ENCODE measurements at places on chromosomes 2 and 18. TPM values are rescaled to one million over a fixed set of nuclear protein-coding genes. Genes with fewer than 3 reads are reported as not detected.

DNA sequence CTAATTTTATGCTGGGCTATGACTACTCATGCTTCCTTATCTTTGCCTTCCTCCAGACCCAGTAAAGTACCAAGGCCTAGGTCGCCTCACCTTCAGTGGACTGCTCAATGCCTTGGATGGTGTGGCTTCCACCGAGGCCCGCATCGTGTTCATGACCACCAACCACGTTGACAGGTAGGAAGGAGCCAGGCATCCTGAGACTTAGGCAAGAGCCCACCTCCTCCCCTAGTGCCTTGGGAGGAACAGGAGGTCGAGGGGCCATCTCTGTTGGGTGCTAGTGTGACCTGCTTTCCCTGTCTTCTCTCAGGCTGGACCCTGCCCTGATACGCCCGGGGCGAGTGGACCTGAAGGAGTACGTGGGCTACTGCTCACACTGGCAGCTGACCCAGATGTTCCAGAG, 3.3 kb downstream of the BCS1L start:
- H3K4me1 ChIP-seq, result peaks cover 9% of the 10 kb centered on the region
- H3K4me3 ChIP-seq, result no peak overlapping the region
- H3K27me3 ChIP-seq, result no peaks in the 10 kb centered on the region
- peaks cover 54% of the 10 kb centered on the region for H3K36me3 ChIP-seq
- no peak for DNase-seq
- no peak overlapping the region for H3K27ac ChIP-seq

DNA sequence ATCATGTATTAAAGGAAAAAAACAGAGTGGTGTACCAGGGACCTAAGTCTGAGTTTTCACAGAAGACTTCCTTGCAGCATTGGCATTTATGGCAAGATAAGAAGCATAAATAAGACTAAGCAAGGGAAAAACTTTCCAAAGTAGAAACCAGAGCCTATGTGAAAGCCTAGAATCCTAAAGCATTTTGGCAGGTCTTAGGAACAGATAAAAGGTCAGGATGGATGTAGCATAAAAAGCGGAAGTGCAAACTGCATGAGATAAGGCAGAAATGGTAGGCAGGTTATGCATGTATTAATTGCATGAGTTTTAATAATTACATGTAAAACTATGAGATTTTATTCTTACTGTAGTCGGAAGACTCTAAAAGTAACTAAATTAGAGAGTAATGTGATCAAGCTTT, 596.5 kb downstream of the SUCLG1 start:
- no peak for DNase-seq
- no peak overlapping the region for H3K27ac ChIP-seq
- H3K4me1 ChIP-seq, result peaks cover 8% of the 10 kb centered on the region
- no peak overlapping the region for H3K4me3 ChIP-seq

DNA sequence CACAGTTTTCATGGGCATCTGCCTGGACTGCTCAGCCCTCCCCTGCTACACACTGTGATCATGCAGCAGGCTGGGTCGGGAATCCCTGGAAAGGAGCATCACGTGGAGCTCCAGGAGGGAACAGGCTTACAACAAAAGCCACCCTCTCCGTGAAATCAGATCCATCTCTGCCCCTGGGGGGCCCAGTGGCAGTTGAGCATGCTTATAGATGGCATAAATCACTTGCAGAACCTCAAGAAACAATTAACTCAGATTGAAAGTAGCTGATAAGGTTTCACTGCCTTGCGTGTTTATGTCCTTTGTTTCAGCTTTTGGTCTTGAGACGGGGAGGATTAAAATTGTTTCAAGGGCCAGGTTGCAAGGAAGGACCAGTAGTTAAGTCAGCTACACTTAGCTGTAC, 354.8 kb upstream of the MEIS1 start:
- H3K4me1 ChIP-seq, result peaks cover 21% of the 10 kb centered on the region
- H3K27ac ChIP-seq, result no peak overlapping the region
- H3K36me3 ChIP-seq, result no peaks in the 10 kb centered on the region
- DNase-seq, result no peak
- H3K4me3 ChIP-seq, result no peak overlapping the region

DNA sequence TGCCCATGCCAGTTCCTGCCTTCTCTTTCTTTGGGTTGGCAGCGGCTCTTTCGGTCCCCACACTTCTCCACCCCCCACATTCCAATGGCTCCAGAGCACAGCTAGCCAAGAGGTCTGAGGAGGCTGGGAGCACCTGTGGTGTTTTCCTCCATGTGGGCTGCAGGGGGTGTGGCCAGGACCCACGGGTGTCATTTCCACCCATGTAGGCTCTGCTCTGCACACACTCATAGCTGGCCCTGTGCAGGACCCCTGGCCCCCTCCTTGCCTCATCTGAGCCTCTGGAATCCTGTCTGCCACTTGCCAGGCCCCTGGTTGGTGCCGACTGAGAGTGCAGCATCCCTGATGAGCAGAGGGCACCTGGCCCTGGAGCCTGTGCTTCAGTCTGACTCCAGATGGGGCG, 46.3 kb downstream of the DYSF start:
- no peaks in the 10 kb centered on the region for H3K27me3 ChIP-seq
- H3K4me3 ChIP-seq, result no peak overlapping the region
- DNase-seq, result no peak
- no peak overlapping the region for H3K27ac ChIP-seq
- H3K36me3 ChIP-seq, result no peaks in the 10 kb centered on the region
- peaks cover 42% of the 10 kb centered on the region for H3K4me1 ChIP-seq

DNA sequence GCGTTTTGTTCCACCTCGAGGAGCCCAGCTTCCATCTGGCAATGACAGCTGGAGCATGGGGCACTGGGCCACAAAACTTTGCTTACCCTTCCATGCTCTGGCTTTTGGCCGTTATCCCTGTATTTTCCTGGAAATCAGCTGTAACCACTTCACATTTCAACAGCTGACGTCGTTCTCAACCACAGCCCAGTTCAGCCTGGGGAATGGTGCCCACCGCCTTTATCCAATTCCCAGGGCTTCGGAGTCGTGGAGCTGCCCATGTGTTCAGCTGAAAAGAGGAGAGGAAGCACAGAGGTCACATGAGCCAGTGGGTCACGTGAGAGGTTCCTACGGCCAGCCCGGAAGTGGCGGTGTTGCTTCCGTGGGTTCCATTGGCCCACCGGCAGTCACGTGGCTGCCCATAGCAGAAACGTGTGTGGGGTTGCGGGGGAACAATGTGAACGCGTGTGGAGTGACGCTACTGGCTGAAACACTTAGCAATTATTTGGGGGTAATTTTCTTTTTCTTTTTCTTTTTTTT, 16.7 kb upstream of the EDAR start:
- H3K27me3 ChIP-seq, result no peaks in the 10 kb centered on the region
- H3K4me1 ChIP-seq, result no peaks in the 10 kb centered on the region
- no peak overlapping the region for H3K4me3 ChIP-seq
- no peak for DNase-seq

- DNase-seq, result no peak
- H3K4me3 ChIP-seq, result no peak overlapping the region
- peaks cover 10% of the 10 kb centered on the region for H3K4me1 ChIP-seq
- H3K27ac ChIP-seq, result no peak overlapping the region
- H3K27me3 ChIP-seq, result peaks cover 5% of the 10 kb centered on the region
These were observed 210.5 kb downstream of the ANAPC1 start for GRCh38 chr2:111673526-111673925.

- H3K27ac ChIP-seq, result no peak overlapping the region
- no peak overlapping the region for H3K4me3 ChIP-seq
- peaks cover 16% of the 10 kb centered on the region for H3K36me3 ChIP-seq
These were observed 62.9 kb downstream of the AFTPH start for GRCh38 chr2:64586883-64587481.

DNA sequence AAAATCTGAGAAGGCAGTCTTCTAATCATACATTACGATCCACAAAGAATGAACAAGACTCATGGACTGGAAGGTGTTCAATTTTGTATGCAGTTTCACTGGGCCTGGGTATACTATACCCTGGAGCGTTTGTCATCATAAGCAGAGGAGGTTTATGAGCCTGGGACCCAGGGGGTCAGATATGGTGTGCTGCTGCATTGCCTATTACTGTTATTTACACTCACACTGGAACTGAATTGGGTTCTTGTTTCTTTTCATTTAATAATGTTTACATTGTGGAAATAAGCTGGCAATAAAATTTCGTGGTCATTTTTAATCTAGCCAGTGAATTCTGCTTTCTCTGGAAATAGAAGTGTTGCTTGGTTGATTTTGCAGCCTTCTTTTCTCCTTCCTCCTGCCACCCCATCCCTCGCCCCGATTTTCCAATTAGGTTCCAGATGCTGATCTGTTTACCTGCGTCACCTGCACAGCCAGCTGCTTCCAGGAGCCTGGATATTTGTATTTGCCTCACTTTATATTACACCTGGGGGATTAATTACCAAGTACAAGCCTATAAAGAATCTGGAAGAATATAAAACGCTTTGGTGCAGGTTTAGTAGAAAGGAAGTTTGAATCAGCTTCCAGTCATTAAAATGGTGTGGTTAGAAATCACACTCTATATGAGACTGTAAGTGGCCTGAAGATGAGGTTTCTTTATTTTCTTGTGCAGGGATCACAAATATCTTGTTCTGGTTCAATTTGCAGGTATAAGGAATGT, 234.4 kb downstream of the SOCS6 start:
- DNase-seq, result no peak
- no peak overlapping the region for H3K27ac ChIP-seq
- no peak overlapping the region for H3K4me3 ChIP-seq
- H3K27me3 ChIP-seq, result peaks cover 4% of the 10 kb centered on the region
- no peaks in the 10 kb centered on the region for H3K4me1 ChIP-seq

GRCh38 chr2:120896901-120897300, 161.2 kb downstream of the GLI2 start:
- H3K4me1 ChIP-seq, result peaks cover 92% of the 10 kb centered on the region
- H3K27ac ChIP-seq, result peak overlapping the region; percentile 47
- H3K36me3 ChIP-seq, result no peaks in the 10 kb centered on the region

GRCh38 chr2:225207471-225207870, 165.2 kb upstream of the DOCK10 start:
- no peak overlapping the region for H3K4me3 ChIP-seq
- no peaks in the 10 kb centered on the region for H3K36me3 ChIP-seq
- no peaks in the 10 kb centered on the region for H3K27me3 ChIP-seq
- H3K4me1 ChIP-seq, result peaks cover 12% of the 10 kb centered on the region
- DNase-seq, result no peak

GRCh38 chr2:53701221-53701620, 66.4 kb upstream of the CHAC2 start:
- H3K4me1 ChIP-seq, result no peaks in the 10 kb centered on the region
- no peak overlapping the region for H3K4me3 ChIP-seq
- peaks cover 27% of the 10 kb centered on the region for H3K36me3 ChIP-seq

DNA sequence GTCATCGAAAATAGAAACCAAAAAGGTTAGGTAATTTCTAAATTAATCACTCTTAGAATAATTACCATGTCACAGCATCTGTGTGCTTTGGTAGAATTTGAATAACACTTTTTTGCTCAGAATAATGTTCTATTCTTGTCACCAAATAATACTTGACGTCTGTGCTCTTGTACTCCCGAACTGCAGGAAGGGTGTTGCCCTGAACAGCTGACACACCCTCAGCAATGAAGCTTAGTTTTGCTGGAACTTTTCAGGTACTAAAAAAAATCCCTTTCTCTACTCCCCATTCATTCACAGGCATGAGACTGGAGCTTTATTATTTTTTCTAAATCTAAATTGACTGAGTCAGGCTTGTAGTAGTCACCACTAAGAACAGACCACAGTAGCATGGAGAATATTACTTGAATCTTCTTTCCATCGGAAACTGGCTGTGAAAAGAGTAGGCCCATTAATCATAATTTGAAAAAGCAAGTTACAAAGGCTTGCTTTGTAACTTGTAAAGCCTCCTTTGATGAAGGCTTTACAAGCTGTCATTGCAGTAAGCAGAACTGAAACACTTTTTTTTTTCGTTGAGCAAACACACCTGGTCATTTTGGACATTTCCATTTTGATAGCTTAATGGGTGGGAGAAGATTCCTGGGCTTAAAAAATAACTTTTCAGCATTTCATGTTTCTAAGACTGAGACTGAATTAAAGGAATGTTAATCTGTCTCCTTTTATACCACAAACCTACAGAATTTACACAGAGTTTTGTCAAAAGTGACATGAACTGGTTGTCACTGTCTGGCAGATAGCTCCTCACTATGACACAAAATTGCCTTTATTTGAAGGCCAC, 70.3 kb upstream of the PELI1 start:
- no peak for DNase-seq
- 0 out of 2 replicates have a peak, but pooled peaks cover 2% of the 10 kb centered on the region for H3K27me3 ChIP-seq
- no peak overlapping the region for H3K27ac ChIP-seq
- H3K4me3 ChIP-seq, result no peak overlapping the region

GRCh38 chr2:30326497-30326896, 95.2 kb downstream of the LBH start:
- H3K27me3 ChIP-seq, result peaks cover 4% of the 10 kb centered on the region
- H3K4me1 ChIP-seq, result peaks cover 9% of the 10 kb centered on the region
- H3K27ac ChIP-seq, result no peak overlapping the region
- no peaks in the 10 kb centered on the region for H3K36me3 ChIP-seq

GRCh38 chr2:64454386-64455332, 697 bp downstream of the LGALSL start:
- DNase-seq, result peak; percentile 65
- no peaks in the 10 kb centered on the region for H3K27me3 ChIP-seq
- H3K36me3 ChIP-seq, result peaks cover 19% of the 10 kb centered on the region
- peak overlapping the region; percentile 85 for H3K4me3 ChIP-seq
- no peak overlapping the region for H3K27ac ChIP-seq

DNA sequence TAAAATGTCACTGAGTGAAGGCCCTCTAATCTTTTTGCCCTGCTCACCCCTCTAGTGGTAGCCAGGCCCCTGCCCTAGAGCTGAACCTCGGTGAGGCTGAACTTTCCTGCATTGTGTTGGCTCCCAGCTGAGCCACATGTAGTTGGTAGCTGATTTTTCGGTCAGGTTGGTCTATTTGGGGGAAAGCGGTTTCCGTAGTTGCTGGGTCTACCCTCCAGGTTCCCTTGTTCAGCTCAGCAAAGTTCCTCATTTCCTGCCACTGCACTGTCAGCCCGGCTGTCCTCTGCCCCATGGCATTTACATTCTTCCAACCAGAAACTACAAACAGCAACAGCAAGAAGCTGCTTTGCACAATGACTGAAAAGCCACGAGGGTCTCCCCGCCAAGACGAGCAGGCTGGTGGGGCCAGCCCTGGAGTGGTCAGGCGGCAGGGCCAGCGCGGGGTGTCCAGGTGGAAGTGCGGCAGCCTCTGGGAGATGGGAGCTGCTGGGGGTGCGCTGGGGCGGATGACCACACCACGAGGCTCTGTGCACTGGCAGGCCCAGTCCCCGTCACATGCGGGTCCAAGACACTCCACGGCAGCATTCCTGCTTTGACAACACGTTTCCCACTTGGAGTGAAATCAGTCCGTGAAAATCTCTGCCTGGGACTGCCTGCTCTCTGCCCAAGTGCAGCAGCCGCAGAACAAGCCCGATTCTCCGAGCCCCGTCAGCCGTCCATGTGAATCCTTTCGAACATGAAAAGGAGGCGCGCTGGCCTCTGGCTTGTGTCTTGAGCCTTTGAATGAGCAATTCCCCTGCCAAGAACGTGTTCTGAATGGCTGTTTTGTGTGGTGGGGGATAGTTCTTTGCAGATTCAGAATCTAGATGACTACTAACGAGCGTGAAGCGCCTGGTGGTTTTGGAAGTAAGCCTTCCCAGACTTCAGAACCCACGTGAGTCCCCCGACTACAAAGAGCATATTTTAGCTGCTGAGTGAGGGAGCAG, 159.4 kb downstream of the ASB1 start:
- no peaks in the 10 kb centered on the region for H3K4me1 ChIP-seq
- no peaks in the 10 kb centered on the region for H3K36me3 ChIP-seq

CROCC2 gene
- total RNA-seq, result not detected

POTEI gene
- total RNA-seq, result 3.2 TPM

Measured in WTC11 (cell line).